ENCODE measurements at places on chromosomes 5 and 9. TPM values are rescaled to one million over a fixed set of nuclear protein-coding genes. Genes with fewer than 3 reads are reported as not detected.

PCDHA9 gene
- 0.06 TPM for total RNA-seq

ECM2 gene
- total RNA-seq = 8.2 TPM

SPATA9 gene
- total RNA-seq = not detected

TXN gene
- 317 TPM for total RNA-seq

PARP8 gene
- total RNA-seq = 17.3 TPM

PPP3R2 gene
- total RNA-seq = not detected

SLC6A3 gene
- not detected for total RNA-seq

SLC6A7 gene
- total RNA-seq = not detected

SLC36A3 gene
- not detected for total RNA-seq

STK10 gene
- 12.3 TPM for total RNA-seq

PPIC gene
- total RNA-seq = 59.2 TPM

NR2F1 gene
- 5.2 TPM for total RNA-seq

PCDHB16 gene
- 1.9 TPM for total RNA-seq

PRDM9 gene
- not detected for total RNA-seq

THBS4 gene
- total RNA-seq = 1.3 TPM

TEX48 gene
- not detected for total RNA-seq

PCDHGC3 gene
- total RNA-seq = 83.4 TPM

SHLD3 gene
- total RNA-seq = 3.0 TPM

ARSB gene
- 74.5 TPM for total RNA-seq

TRPM6 gene
- not detected for total RNA-seq

C5orf46 gene
- total RNA-seq = 0.66 TPM

PRDM12 gene
- total RNA-seq = under 0.01 TPM

TAF11L5 gene
- not detected for total RNA-seq

PIP5KL1 gene
- total RNA-seq = 0.66 TPM

FOXD4 gene
- 0.06 TPM for total RNA-seq

SOX30 gene
- not detected for total RNA-seq

MCIDAS gene
- not detected for total RNA-seq

SREK1 gene
- total RNA-seq = 79.5 TPM

ANKRD33B gene
- total RNA-seq = 10.4 TPM

IL13 gene
- not detected for total RNA-seq

SLCO4C1 gene
- total RNA-seq = not detected

EIF4EBP3 gene
- total RNA-seq = 1.8 TPM

PCA3 gene
- 0.26 TPM for total RNA-seq

PPP2R2B gene
- total RNA-seq = 0.79 TPM
